ENCODE measurements at places on chromosomes 2 and 18.

GRCh38 chr2:151157000-151157735 is 104.5 kb downstream of the RBM43 start:
- DNase-seq, result no peak

- DNase-seq, result no peak
Measured at GRCh38 chr2:27651056-27651455, 12.4 kb downstream of the SUPT7L start.

DNA sequence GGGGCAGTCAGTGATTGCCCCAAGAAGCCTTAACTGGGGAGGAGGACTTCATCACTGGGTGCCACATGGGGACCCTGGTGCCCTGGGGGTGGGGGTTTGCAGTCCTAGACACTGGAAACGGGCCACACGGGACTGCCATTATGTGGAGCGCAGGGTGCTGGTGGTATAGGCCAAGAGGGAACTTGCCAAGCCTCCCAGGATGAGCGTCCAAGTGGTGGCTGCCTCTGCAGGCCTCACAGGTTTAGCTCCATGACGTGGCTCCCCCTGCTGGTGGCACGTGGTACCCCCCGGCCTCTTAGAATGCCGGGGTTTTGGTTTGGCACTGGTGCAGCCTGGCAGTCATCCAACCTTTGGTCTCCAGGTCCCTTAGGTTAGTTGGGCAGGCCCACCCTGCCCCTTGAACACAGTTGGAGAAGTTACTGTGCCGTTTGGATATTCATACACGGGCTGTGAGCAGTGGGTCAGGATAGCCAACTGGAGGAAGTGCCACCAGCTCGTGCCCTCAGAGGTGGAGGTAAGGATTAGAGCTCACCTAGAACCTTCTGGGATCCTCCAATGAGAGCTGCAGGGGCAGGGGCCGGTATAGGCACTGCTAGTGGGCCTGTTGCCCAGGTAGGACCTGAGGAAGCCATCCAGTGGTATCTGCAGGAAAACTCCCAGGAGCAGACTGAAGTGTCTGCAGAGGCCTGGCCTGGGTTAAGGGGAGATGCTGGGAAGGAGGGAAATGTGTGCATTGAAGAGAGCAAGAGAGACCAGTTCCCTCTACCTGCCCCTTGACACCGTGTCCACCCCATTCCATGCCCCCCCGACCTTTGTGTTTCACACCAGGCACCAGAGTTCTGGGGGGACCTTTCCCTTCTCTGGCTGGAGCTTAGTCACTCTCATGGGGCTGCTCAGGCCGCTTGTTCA is 5.7 kb downstream of the PTMA start:
- peak; percentile 98 for DNase-seq

DNA sequence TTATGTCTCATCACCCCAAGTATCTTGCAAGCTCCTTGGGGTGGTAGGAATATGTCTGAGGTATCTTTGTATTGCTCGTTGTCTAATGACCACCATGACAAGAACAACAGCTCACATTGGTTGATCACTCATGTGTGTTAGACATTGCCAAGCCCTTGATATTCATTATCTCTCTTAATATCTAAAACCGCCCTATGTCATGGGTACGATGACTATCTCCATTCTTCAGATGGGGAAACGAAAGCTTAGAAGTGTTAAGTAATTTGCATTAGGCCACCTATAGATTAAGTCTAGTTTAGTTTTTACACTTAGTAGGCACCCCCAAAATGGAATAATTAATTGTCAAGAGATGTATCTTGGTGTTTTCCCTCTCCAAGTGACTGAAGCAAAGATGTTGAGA is 57.0 kb downstream of the ICOS start:
- DNase-seq, result no peak

- no peak for DNase-seq
Measured at GRCh38 chr2:32422133-32422532, 65.3 kb downstream of the BIRC6 start.

DNA sequence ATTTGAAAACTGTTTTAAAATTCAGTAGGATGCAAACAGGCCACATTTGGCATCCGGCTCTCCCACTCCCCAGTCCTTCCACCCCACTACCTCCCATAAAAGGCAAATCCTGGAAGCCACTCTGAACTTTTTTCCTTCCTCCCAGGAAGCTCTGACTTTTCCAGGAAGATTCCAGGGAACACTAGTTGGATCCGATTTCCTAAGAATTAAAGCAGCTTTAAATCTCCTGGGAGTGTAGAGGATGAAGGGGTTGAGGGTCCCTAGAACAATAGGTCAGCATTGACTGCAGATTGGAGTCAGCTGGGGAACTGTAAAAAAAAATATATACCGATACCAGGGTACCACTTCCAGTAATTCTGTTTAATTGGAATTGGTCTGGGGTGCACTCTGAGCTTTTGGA is 76.9 kb downstream of the CRIM1 start:
- no peak for DNase-seq

DNA sequence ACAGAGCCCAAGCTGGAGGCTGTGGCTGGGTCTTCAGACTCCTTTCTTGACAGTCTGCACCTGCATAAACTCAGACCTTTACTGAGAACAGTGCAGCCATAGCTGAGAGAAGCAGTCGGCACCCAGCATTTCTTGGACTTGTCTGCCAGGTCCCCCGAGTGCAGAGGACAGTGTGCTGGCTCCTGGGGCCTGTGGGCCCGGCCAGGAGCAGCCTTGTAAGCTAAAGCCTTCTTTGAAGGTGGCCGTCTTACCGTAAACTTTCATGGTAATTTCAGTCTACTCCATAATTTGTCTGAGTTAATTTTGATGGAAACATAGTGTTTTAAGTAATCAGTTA is 70.9 kb downstream of the LRRFIP1 start:
- DNase-seq, result no peak
